ENCODE measurements at places on chromosomes 3 and 15.

- no peak for DNase-seq
These were observed 49.7 kb upstream of the TSPAN3 start for GRCh38 chr15:77120576-77120975.

DNA sequence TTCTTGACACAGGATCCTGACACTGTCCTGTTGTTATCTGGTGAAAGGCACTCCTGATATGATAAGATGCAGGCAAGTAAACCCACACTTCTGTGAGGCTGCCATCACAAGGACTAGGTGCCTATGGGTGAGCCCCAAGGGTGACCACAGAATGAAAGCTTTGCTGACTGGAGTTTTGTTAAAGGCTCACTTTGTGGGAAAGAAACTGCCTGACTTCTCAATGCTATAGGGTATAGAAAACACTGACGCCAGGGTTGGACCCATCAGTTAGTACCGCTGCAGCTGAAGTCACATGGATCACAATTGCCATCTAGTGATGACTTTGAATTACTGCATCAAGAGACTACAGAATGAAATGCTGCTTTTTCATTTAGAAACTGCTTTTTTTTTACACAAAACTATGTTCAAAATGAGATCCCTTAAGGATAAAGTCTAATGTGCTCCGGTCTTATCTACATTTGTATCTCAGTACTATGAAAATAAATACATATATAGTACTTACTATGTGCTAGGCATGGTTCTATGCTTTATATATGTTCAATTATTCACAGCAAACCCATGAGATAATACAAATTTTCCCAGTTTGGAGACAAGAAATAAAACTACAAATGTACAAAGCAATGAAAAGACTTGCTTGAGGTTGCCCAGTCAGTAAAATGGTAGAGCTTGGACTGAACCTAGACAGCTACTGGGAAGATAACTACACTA is 64.2 kb upstream of the CMSS1 start:
- peak; percentile 19 for DNase-seq

DNA sequence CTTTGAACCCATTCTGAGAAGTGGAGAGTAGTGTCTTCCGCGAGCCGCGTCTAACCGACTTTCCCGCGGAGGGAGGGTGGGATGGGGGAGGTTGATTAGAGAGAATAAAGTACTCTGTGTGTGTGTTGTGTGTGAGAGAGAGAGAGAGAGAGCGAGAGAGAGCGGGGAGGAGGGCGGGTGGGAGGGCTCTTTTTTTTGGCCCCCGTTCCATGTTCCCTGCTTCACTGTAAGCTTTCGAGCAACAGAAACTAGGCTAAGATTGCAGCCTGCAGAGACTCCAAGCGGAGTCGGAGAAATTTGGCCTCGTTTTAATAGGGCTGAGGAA is 1.6 kb upstream of the MEIS2 start:
- no peak for DNase-seq

DNA sequence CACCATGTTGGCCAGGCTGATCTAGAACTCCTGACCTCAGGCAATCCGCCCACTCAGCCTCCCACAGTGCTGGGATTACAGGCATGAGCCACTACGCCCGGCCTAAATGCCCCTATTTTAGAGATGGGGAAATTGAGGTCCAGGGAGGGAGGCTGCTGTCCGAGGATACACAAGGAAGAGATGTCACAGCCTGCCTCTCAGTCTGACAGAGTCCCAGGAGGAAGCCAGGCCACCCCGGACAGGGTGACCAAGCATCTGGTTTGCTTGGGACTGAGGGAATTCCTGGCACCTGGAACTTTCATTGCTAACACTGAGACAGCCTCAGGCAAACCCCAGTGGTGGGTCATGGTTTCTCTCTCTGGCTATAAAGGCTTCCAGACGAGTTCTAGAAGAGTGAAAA is 30.6 kb upstream of the ADAMTS7 start:
- DNase-seq, result no peak

DNA sequence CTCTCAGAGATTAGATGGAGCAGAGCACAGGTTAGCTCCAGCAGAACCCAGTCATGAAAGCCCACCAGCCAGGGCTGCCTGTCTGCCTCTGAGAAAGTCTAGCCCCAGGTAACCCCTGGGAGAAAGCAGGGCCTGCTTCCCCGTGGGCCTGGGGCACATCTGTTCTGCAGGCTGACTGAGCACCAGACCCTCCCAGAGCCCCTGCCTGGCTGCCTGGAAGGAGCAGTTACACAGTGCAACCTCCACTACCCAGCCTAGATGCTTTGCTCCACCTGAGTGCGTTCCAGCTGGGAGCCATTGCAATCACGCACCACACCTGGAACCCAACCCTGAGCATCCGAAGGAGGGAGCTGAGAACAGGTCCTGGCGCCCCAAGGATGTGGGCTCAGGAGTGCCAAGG is 24.7 kb upstream of the OR5K4 start:
- no peak for DNase-seq

- no peak for DNase-seq
These were observed 98.9 kb downstream of the RPLP1 start for GRCh38 chr15:69551391-69552056.

GRCh38 chr3:59451800-59452746 is 402.2 kb upstream of the CFAP20DC start:
- peak; percentile 33 for DNase-seq

GRCh38 chr3:177904621-177905020 is 631.6 kb upstream of the KCNMB2 start:
- no peak for DNase-seq
